ENCODE measurements at places on chromosomes 5 and 9. TPM values are rescaled to one million over a fixed set of nuclear protein-coding genes. Genes with fewer than 3 reads are reported as not detected.

GRCh38 chr5:18961234-18961633 lies 1026.8 kb downstream of the CDH18 start:
- H3K27me3 ChIP-seq, result no peaks in the 10 kb centered on the region
- H3K36me3 ChIP-seq, result no peaks in the 10 kb centered on the region
- no peak overlapping the region for H3K27ac ChIP-seq
- H3K4me3 ChIP-seq, result no peak overlapping the region
- DNase-seq, result no peak
- no peaks in the 10 kb centered on the region for H3K4me1 ChIP-seq

DNA sequence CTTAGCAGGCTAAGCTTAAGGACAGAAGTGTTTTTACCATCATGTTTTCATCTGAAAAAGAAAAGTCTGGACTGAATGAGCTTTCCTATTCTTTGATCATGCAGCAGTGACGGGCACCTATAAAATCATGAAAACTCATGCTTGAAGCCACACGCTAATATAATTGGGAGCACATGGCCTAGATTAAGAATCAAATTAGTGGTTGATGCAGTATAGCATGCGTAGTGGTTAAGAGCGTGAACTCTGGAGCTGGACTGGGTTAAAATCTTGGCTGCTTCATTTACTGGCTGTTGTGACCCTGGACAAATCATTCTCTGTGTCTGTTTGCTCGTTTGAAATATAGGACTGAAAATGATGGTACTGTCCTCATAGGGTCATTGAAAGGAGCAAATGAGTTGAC lies 49.9 kb upstream of the IL13 start:
- no peaks in the 10 kb centered on the region for H3K27me3 ChIP-seq
- H3K36me3 ChIP-seq, result peaks cover 53% of the 10 kb centered on the region
- no peak overlapping the region for H3K4me3 ChIP-seq
- DNase-seq, result no peak
- no peaks in the 10 kb centered on the region for H3K4me1 ChIP-seq

DNA sequence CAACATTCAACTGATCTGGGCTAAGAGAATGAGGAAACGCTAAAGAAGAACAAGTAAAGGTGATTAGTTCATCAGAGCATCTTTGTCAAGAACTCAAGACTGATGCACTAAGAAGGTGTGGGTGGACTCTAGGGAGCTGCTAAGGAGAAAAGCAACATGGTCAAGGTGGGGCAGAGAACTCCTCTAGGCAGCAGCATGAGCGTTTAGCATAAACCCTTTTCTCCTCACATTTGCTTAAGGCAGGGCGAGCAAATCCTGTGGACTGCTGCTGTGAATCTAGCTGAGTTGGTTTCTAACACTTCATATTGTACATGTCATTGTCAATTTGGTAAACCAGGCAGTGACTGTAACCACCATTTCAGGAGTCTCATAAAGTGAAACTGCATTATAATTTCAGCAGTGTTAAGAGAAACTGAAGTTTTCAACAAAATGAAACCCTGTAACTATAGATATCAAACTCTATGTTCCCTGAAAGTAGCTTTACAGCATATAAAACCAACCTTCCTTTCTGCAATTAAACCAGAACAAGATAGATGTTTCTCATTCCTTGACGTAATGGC lies 45.9 kb upstream of the MAN2A1 start:
- no peak for DNase-seq
- no peak overlapping the region for H3K27ac ChIP-seq
- H3K4me1 ChIP-seq, result no peaks in the 10 kb centered on the region
- no peaks in the 10 kb centered on the region for H3K27me3 ChIP-seq
- H3K4me3 ChIP-seq, result no peak overlapping the region
- H3K36me3 ChIP-seq, result no peaks in the 10 kb centered on the region

The EXOSC2 gene
- 50.2 TPM for total RNA-seq

GRCh38 chr9:36828611-36829013 lies 205.5 kb downstream of the PAX5 start:
- H3K4me3 ChIP-seq, result no peak overlapping the region
- H3K4me1 ChIP-seq, result no peaks in the 10 kb centered on the region
- no peaks in the 10 kb centered on the region for H3K27me3 ChIP-seq

GRCh38 chr5:14267166-14267838 lies 124.2 kb downstream of the TRIO start:
- H3K27ac ChIP-seq, result no peak overlapping the region
- H3K4me3 ChIP-seq, result no peak overlapping the region
- no peak for DNase-seq
- no peaks in the 10 kb centered on the region for H3K27me3 ChIP-seq
- no peaks in the 10 kb centered on the region for H3K36me3 ChIP-seq
- H3K4me1 ChIP-seq, result peaks cover 5% of the 10 kb centered on the region

DNA sequence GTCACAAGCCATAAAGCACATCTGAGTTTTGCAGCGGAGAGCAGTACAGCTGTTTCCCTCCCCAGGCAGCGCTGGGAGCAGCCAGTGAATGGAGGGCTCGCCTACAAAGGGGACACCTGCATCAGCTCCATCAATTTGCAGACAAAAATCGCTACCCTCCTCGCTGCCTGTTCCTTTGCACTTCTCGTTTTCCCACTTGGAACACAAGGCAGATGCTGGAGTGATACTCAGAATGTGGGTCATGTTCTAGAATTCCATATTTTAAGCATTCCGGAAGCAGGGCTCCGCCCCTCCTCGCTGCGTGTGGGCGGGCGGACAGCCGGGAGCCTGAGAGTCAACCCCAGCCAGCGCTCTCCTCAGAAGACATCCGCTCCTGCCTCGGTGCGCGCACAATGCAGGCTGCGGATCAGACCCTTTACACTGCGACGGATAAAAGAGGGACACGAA lies 92.1 kb downstream of the LMNB1 start:
- no peaks in the 10 kb centered on the region for H3K36me3 ChIP-seq
- no peaks in the 10 kb centered on the region for H3K27me3 ChIP-seq
- H3K4me3 ChIP-seq, result peak overlapping the region; percentile 44
- peak; percentile 28 for DNase-seq

GRCh38 chr5:90054612-90055011 lies 354.9 kb downstream of the CETN3 start:
- DNase-seq, result no peak
- H3K4me3 ChIP-seq, result no peak overlapping the region
- H3K4me1 ChIP-seq, result no peaks in the 10 kb centered on the region
- no peaks in the 10 kb centered on the region for H3K36me3 ChIP-seq

The PROP1 gene
- not detected for total RNA-seq

Measured in CD4-positive, alpha-beta T cell (primary cell).